Eye (tissue), 1 donor: ENCODE measurements at places on chromosomes 3 and 15.

DNA sequence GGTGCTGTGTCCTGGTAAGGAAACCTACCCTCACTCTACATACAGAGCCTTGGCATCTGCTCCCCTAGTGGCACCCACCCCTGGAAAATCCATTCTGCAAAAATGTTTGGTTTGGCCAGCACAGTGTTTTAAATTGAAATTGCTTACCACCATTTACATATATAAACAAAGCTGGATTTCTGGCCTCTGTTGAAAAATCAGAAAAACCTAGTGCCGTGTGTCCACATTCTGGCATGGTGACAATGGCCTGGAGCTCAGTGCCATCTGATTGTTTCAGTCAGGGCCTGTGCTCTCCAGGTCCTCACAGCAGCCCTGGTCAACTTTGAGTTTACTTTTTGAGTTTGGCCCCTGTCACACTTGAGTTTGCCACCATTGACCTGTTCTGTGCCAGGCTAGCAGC lies 2.9 kb upstream of the IL17RC start:
- DNase-seq = no peak

DNA sequence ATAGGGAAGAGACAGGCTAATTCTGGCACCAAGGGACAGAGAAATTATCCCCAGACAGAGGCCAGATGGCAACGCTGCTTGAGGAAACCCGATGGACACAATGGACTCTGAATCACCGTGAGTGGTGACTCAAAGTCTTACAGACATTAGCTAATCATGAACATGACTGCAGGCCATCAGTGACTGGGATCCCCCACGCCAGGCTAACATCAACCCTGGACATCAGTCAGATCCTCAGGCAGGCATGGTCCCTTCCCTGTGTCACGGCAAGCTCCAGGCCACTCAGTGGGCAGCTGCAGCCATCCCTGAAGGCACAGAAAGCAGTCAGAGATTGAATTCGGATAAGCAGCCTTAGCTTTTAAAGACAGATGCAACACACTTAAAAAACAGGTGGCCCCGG lies 23.8 kb upstream of the OXTR start:
- DNase-seq = no peak

DNA sequence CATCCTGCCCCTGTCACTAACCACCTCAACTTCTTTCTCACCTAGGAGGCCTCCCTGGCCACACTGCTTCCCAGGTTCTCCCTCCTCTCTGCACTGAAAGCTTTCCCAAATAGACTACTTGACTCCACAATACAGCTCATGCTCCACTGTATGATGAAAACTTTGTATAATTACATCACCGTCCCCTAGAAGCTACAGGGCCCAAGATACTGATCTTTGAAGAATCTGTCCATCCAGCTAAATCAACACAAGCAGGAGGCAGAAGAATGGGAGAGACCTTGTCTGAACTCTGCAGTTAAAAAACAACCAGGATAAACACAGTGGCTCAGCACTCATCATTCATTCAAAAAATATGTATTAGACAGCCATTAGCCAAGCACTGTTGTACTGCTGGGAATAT lies 26.4 kb upstream of the RPS17 start:
- no peak for DNase-seq

- no peak for DNase-seq
Measured at GRCh38 chr3:81650187-81650586, 111.3 kb downstream of the GBE1 start.

DNA sequence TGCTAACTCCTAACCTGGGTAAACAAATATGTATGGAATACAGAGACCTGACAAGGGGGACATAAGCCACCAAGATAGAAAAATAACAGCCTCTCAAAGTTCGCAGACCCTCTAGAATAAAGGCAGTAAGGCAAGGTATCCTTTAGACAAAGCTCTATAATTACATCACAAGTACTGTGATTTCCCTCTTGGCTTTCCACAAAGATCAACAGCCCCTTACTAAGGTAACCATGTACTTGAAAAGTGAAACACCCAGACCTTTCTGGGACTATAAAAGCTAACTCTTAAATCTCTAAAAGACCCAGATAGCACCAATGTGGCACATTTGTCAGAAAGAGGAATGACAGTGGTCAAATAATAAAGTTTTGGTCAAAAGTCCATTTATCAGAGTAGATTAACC lies 51.9 kb downstream of the TBL1XR1 start:
- DNase-seq = no peak

DNA sequence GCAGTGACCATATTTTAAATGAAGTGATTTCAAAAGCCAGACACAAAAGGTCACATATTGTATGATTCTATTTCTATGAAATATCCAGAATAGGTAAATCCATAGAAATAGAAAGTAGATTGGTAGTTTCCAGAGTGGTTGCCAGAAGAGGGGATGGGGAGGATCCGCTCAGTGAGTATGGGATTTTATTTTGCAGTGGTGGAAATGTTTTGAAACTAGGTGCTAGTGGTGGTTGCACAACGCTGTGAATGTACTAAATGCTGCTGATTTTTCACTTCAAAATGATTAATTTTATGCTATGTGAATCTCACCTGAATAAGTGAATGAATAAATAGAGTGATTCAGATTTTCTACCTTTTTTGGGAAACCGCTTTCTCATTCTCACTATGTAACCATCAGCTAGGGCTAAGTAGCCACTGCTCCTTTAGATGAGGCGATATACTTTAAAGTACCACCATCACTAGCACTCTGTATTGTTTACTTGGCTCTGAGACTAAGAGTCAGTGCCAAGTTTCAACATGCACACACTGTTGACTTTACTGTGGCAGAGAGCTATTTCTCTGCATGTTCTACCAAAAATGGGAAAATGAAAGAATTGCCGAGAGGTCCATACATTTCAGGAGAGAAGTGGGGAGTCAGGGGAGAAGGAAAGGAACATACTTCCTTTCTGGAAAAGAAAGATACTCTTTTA lies 90.7 kb upstream of the GOLIM4 start:
- no peak for DNase-seq

DNA sequence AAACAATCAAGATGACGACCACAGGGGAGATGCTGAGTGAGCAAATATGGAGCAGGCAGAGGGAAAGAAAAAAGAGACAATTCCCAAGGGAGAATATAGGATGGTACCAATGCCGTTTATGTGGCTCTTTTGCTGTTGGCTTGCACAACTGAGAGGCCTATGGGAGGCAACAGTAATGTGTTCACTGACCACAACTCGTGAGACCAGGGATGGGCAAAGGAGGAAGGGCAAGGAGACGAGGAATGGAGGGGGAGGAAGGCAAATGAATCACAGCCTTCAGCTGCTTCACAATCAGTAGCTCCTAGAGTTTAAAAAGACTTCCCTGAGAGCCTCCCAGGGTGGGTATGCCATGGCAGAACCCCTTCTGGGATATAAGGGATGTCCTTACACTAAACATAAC lies 131.5 kb downstream of the SLC9A9 start:
- DNase-seq = no peak

- DNase-seq = no peak
Measured at GRCh38 chr3:541062-541801, 344.7 kb downstream of the CHL1 start.

DNA sequence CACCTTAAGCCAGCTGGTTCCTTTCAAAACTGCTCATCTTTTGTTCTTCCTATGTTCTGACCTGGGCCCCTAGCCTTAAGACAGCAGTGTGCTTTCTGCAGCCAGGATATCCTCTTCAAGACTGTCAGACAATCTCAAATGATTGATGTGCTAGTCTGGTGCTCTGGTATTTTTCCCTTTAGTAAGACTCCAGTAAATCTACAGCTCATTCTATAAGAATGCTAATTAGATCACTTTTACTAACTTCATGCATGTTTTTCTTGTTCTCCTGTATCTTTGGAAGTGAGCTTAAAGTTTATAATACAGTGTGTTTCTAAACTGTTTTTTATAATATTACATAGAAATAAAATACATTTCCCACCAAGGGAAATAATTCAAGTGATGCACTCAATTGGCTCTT lies 220.9 kb upstream of the NANOGP8 start:
- no peak for DNase-seq

GRCh38 chr15:27599034-27599433 lies 500.1 kb downstream of the OCA2 start:
- DNase-seq = no peak

- no peak for DNase-seq
Measured at GRCh38 chr3:16460886-16461285, 52.6 kb downstream of the RFTN1 start.

DNA sequence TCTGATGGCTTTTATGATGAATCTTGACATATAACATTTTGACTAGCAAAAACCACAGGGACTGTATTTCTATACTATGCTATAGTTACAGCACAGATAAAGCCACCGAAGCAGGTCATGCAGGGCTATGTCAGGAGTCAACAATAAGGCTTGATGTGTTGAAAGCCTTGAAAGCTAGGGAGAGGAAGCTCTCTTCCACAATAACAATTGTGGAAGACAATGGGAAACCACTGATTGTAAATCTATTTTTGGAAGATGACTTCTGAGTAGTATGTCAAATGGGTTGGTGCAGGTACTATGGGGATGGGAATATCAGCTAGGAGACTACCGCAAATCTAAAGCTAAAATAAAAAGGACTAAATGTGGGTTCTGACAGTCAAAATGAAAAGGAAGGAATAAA lies 4.0 kb upstream of the AQR start:
- no peak for DNase-seq
